MCF 10A (cell line): ENCODE measurements at places on chromosomes 7 and 10. TPM values are rescaled to one million over a fixed set of nuclear protein-coding genes. Genes with fewer than 3 reads are reported as not detected.
A peak's percentile ranks its signal among the peaks of the same experiment; 100 is the strongest.

SLC35G1 gene
- total RNA-seq, result 3.2 and 4.9 TPM in 2 replicates

ACHE gene
- total RNA-seq, result 0.30 and 0.37 TPM in 2 replicates

WNT8B gene
- total RNA-seq, result not detected in 2 replicates

AQP1 gene
- 0.71 TPM in 1 of 2 replicates, not detected in the other for total RNA-seq

TMEM254 gene
- total RNA-seq, result 24.7 and 31.6 TPM in 2 replicates

GRCh38 chr7:73827567-73828106 lies 3.2 kb upstream of the CLDN4 start:
- peak overlapping the region; percentile 15 for H3K4me3 ChIP-seq
- peak; percentile 81 for DNase-seq
- no peaks in the 10 kb centered on the region for H3K27me3 ChIP-seq
- peaks cover 41% of the 10 kb centered on the region for H3K4me1 ChIP-seq
- peak overlapping the region; percentile 61 for H3K27ac ChIP-seq
- no peaks in the 10 kb centered on the region for H3K36me3 ChIP-seq

GRCh38 chr10:108911814-108912541 lies 1011.3 kb downstream of the XPNPEP1 start:
- H3K36me3 ChIP-seq, result no peaks in the 10 kb centered on the region
- H3K27ac ChIP-seq, result no peak overlapping the region
- DNase-seq, result peak; percentile 11
- peaks cover 8% of the 10 kb centered on the region for H3K4me1 ChIP-seq
- H3K27me3 ChIP-seq, result no peaks in the 10 kb centered on the region

DNA sequence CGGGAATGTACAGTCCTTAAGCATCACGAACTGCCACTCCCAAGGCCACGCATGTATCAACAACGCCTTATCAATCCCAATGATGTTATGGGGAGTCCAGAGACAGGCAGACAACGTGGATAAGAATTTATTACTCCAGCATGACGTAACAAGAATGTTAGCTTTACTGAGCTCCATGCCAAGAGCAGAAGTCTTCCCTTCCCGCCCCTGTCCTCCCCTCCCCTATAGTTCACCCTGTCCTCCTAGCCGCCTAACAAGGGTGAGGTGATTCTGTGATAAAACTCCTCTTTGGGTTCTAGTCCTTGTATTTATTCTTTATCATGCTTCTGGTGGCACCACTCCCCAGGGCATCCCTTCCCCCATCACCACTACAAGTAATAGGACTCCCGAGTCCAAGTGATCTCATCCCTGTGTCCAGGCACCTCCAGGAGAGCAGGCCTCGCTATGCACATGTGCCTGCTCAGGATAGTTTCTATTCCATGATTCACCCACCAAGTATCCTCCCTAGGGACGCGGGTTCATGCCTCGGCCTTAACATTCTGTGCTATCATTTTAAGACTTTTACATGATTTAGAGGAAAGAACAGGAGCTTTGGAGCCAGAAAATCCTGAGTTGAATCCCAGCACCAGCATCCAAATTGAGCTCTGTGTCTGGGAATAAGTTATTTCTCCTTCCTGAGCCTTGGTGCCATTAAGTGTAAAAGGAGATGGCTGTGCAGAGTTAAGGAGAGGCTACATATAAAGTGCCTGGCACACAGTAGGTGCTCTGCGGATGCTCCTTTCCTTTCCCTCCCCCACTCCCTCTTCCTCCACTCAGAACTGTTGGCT lies 15.4 kb downstream of the GSDME start:
- DNase-seq, result peak; percentile 87
- peaks cover 9% of the 10 kb centered on the region for H3K36me3 ChIP-seq
- H3K27me3 ChIP-seq, result no peaks in the 10 kb centered on the region
- no peak overlapping the region for H3K4me3 ChIP-seq
- H3K4me1 ChIP-seq, result peaks cover 30% of the 10 kb centered on the region

DNA sequence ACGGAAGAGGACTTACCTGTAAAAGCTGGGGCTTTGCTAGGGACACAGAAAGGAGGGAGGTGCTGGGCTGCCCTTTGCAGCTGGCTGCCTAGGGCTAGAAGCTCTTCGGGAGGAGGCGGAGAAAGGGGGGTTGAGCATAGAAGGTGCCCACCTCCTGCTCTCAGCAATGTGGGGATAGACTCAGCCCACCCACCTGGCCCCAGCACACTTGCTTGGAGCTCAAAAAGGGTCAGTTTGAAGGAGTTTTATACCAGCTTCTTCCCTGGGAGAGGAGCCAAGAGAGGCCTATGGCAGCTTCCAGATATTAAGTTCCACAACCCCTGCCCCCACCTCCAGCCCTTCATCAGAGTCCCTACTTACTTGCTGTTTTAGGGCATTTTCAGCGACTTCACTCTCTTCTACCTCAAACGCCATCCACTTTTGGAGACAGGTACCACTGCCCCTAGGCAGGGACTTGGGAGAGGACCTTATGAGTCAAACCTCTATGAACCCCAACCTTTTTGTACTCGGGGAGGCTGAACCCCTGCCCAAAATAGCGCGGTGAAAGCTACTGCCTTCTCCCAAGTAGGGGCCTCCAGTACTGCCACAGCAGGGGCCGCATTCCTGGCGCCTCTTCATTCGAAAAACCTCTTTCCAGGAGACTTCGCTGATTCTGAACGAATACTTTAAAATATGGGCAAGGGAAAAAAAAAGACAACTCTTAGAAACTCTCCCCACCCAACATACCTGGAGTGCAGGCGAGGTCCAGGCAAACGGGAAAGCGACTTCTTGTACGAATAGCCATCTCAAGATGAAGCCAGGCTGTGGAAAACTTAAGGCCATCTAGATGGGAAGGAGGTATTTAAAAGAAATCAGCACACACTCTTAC lies 1.2 kb upstream of the EVX1 start:
- no peaks in the 10 kb centered on the region for H3K4me1 ChIP-seq
- no peak overlapping the region for H3K4me3 ChIP-seq
- peaks cover 53% of the 10 kb centered on the region for H3K27me3 ChIP-seq
- H3K27ac ChIP-seq, result no peak overlapping the region
- no peak for DNase-seq

DNA sequence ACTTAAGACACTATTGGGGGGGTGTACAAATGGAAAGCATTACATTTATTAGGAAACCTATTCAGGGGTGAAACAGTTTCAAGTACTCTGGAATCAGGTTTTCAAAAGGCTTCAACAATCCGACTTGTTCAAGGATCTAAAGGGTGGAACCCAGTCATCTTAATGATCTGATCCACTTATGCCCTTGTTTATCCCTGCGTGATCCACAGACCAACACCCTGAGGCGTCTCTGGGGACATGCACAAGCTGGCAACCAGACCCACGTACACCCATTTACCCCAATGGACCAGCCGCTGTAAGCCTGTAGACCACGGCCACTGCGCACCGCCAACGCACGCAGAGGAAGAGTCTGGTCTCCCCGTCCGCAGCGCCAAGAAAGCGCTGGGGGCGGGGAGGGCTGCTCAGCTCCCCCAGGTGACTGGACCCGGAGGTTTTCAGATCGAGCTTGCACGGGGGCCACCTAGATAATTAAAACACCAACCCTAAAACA lies 13.4 kb downstream of the HNRNPF start:
- DNase-seq, result no peak
- H3K4me3 ChIP-seq, result peak overlapping the region; percentile 73
- peak overlapping the region; percentile 74 for H3K27ac ChIP-seq
- peaks cover 87% of the 10 kb centered on the region for H3K36me3 ChIP-seq
- H3K27me3 ChIP-seq, result no peaks in the 10 kb centered on the region
- peaks cover 25% of the 10 kb centered on the region for H3K4me1 ChIP-seq

GRCh38 chr10:132676193-132676891 lies 109.6 kb downstream of the NKX6-2 start:
- H3K4me3 ChIP-seq, result no peak overlapping the region
- H3K36me3 ChIP-seq, result peaks cover 6% of the 10 kb centered on the region
- no peak overlapping the region for H3K27ac ChIP-seq

DNA sequence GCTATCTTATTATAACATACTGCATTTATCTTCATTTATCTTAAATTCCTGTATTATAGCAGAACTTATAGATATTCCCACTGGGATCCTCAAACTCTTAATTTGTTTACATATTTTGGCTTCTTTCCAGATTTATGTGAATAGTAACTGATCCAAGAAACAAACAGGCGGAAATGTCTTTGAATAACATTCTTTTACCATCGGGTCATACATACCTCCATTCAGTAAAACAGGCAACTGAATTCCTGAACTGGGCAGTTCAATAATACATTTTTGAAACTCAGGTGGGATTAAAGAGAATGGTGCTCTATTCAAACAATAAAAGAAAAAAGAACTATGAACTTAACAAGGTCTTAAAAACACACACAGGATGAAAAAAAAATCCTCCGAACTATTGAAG lies 337.4 kb downstream of the CRPPA start:
- H3K4me3 ChIP-seq, result peak overlapping the region; percentile 19
- DNase-seq, result peak; percentile 55
- no peaks in the 10 kb centered on the region for H3K27me3 ChIP-seq
- peaks cover 4% of the 10 kb centered on the region for H3K36me3 ChIP-seq

DNA sequence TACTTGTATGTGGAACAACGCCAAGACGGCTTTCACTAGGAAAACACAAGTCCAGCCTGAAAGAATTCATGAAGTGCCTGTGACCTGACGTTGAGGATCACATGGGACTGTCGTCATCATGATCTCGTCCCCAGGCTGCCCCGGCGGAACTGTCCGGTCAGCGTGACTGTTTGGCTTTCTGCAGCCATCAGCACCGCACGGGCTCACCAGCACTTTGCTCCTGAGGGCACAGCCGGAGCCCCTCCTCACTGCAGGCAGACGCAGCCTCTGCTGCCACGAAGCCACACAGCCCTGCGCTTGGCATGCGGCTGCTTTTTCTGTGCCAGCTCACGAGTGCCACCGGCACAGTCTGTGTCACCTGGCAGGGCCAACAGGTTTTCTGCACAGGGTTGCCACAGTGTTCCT lies 9.4 kb upstream of the GET4 start:
- peaks cover 76% of the 10 kb centered on the region for H3K36me3 ChIP-seq
- H3K4me1 ChIP-seq, result peaks cover 7% of the 10 kb centered on the region
- H3K4me3 ChIP-seq, result peak overlapping the region; percentile 22
- DNase-seq, result no peak
- H3K27me3 ChIP-seq, result no peaks in the 10 kb centered on the region

- H3K4me3 ChIP-seq, result no peak overlapping the region
- peaks cover 5% of the 10 kb centered on the region for H3K36me3 ChIP-seq
- no peaks in the 10 kb centered on the region for H3K27me3 ChIP-seq
- H3K27ac ChIP-seq, result no peak overlapping the region
Observed at GRCh38 chr10:50469778-50470193, 154.0 kb downstream of the SGMS1 start.

DNA sequence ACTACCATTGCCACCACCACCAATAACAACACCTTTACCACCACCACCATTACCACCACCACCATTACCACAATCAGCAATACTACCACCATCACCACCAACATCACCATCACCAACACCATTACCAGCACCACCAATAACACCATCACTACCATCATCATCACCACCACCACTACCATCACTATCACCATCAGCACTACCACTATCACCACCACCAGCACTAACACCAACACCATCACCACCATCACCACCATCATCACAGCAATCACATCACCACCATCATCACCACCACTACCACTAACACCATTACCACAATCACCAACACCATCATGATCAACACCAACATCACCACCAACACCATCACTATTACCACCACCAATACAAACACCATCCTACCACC lies 249.5 kb downstream of the GRID1 start:
- H3K27me3 ChIP-seq, result no peaks in the 10 kb centered on the region
- no peak overlapping the region for H3K27ac ChIP-seq
- no peak for DNase-seq
